Stimulated activated CD4-positive, alpha-beta T cell treated with anti-CD3 and anti-CD28 coated beads, Interleukin-2, amount 100 ng/mL, for 24 hours (primary cell): ENCODE measurements at places on chromosomes 7 and 10.

GRCh38 chr10:45274364-45274763 is 41.0 kb downstream of the OR13A1 start:
- DNase-seq = no peak

DNA sequence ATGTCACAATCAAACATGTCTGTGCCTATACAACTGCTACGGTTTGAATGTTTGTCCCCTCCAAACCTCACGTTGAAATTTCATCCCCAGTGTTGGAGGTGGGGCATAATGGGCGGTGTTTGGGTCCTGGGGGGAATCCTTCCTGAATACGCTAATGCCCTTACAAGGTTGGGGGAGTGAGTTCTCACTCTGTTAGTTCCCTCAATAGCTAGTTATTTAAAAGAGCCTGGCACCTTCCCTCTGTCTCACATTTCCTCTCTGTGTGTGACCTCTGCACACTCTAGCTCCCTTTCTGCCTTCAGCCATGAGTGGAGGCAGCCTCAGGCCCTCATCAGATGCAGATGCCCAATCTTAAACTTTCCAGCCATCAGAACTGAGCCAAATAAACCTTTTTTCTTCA is 129.5 kb downstream of the GRM8 start:
- DNase-seq = no peak

DNA sequence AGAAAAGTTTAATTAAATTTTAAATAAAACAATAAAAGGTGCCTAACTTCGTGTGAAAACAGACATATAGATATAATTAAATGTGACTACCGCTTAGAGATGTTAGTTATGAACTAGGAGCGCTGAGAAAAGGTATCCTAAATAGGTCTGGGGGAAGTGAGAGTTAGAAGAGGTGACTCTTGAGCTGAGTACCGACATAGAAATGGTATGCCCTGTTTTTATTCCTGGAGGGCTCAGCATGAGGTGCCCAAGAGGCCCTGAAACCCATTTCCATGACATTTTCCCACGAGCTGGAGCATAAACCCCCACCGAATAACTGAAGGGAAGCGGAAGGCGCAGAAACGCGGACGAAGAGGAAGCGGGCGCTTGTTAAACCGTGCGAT is 433 bp upstream of the STARD3NL start:
- DNase-seq = no peak

GRCh38 chr7:131929632-131930031 is 373.2 kb upstream of the PODXL start:
- DNase-seq = no peak

DNA sequence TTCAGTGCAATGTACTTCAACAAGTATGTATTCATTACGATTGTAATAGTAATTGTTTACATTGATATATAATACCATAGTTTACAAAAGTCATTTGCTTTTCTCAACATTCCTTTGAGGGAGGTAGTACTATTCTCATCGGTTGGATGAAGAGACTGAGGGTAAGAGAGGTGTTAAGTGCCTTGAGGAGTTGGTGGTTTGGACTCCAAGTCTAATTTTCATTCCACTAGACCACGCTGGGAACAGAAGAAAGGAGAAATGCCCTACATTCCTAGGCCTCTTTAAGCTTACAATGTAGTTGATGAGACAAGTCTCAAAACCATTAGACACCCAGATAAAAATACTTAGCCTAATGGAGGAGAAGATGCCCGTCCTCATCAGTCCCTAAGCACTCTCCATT is 28.6 kb downstream of the CDK1 start:
- DNase-seq = no peak

DNA sequence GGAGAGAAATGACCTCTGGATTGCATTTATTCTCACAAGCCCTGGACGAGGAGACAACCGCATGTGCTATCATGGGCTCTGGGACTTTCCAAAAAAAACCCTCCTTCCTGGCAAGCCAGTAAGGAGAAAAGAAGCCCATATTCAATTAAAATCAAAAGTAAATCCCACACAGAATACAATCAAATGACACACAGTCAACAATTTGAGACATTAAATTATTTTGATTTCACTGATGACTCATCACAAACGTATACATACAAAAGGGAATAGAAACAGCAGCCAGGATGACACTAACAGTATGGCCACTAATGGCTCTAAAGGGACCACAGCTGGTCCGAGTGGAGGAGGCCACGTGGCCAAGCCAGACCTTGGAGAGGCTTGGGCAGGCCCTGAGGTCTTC is 24.9 kb downstream of the LRRC20 start:
- no peak for DNase-seq

DNA sequence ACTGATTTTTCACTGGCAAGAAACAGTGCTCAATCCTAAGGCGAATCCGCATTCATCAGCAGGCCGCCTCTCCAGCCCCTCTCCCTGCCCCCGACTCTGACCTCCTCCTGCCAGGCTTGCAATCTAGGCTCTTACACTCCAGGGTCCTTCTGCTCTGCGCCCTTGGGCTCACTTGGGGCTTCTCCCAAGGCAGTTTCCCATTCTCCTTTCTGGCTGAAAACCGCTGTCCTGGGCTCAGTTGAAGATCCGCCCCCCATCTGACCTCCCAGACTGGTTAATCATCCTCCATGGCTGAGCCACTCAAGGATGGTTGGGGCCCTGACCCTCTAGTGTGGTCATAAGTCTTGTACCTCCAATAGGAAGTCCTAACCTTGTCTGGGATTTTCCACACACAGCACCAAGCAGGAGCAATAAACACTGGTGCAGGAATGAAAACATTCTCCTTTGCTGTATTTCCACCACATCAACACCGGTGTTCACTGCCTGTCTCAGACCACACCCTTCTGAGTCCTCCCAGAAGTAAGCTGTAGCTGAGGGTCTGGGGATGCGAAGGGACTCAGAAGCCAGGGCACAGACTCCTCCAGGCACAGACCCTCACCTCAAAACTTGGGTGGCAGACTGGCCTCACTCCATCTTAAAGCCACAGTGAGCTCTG is 42.4 kb downstream of the TNS3 start:
- no peak for DNase-seq

DNA sequence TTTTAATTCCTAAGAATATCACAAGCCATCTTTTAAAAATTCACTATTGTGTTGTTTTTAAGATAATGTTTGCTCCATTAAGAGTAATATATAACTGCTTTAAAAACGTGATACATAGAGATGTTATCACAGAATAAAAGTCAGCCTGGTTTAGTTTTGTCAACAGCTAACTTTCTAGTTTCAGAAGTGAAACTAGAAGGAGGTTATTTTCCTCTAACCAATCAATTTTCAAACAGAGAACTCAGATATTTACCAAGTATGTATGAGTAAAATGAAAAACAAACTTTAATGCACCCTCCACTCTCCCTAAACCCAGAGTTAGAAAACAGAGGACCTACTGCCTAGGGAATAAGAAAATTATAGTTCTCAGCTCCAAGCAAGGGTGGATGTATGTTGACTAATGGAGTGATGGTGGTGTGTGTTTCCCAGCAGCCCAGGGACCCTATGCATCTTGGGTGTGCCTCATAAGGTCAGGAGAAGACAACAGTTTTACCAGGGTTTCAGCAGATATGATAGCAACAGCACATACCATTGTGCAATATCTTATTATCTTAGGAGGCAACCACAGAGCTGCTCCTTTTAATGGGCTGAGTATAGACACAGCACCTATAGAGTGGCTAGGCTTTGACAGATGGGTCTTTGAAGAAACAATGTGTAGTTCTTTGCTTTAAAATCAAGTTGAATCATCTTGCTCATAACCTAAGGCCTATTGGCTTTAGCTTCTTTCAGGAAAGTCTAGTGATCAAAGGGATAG is 58.4 kb downstream of the PTPRZ1 start:
- DNase-seq = no peak
